H1 (cell line): ENCODE measurements at places on chromosomes 7 and 10. TPM values are rescaled to one million over a fixed set of nuclear protein-coding genes. Genes with fewer than 3 reads are reported as not detected.

CDK13 gene
- total RNA-seq = 46.4 and 49.5 TPM in 2 replicates

DNA sequence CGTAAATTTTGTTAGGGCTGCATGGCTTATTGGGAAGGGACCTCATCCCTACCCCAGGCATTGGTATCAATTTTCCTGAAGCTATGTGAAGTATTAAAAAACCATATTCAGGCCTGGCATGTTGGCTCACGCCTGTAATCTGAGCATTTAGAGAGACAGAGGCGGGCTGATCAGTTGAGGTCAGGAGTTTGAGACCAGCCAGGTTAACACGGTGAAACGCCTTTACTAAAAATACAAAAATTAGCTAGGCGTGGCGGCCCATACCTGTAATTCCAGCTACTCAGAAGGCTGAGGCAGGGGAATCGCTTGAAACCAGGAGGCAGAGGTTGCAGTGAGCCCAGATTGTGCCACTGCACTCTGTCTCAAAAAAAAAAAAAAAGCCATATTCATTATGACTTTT is 7.1 kb downstream of the TASOR2 start:
- DNase-seq = no peak

- DNase-seq = no peak
Observed at GRCh38 chr7:13633857-13634256, 355.6 kb downstream of the ETV1 start.

- DNase-seq = no peak
Observed at GRCh38 chr7:84568781-84569180, 374.2 kb upstream of the SEMA3A start.

- DNase-seq = no peak
Observed at GRCh38 chr10:1198453-1199344, 142.5 kb downstream of the WDR37 start.

HOXA7 gene
- total RNA-seq = not detected in 2 replicates

ZNF92 gene
- total RNA-seq = 38.0 and 39.8 TPM in 2 replicates

DNA sequence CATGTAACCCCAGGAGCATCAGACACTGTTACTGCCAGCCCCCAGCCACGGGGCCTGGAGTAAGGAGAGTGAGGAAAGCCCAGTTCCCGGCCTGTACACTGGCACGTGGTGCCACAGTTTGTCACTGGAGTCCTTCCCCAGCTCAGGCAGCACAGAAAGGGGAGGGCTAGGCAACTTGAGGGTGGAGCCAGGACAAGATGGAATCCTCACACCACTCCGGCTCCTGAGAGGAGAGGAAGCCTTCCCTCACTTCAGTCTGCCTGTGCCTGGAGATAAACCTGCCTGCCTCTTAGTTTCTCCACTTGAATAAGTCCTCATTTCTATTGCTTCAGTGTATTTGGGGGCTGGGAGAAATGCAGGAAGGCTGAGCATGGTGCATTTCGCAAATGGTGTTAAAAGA is 176.0 kb downstream of the KIAA1217 start:
- DNase-seq = no peak

DNA sequence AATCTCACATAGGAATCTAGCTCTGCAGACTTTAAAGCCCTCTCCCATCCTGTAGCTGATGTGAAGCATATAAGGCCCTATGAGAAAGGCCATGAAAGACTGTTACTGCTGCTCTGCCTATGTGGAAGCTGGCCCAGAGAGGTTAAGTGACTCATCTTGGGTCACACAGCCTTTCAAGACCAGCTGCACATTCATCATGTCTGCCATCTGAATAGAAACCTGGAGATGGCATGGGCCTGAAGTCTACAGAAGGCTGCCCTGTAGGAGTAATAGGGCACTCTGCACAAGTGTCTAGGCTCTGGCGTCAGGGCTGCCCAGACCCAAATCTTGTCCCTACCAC is 59.4 kb upstream of the COL13A1 start:
- no peak for DNase-seq

GRCh38 chr10:97574374-97575126 is 2.0 kb downstream of the ANKRD2 start:
- no peak for DNase-seq

- no peak for DNase-seq
Observed at GRCh38 chr10:60731134-60731885, 47.0 kb upstream of the CDK1 start.

DNA sequence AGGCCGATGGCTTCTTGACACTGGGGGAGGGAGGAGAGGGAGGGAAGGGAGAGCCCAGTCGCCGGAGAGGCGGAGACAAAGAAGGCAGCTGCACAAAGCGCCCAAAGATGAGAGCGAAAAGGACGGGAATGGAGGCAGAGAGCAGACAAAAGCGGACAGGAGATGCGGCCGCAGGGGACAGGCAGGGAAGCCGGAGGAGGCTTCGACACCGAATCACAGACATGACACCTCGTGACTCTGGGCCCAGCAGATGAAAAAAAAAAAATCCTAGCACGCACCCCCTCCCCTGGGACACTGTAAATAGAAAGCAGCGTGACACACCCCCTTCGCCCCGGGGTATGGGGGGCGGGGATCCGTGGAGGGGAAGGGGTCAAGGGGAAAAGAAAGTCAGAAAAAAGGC is 976 bp downstream of the NAT16 start:
- no peak for DNase-seq

- DNase-seq = no peak
Observed at GRCh38 chr10:52170776-52171175, 143.3 kb upstream of the DKK1 start.

DNA sequence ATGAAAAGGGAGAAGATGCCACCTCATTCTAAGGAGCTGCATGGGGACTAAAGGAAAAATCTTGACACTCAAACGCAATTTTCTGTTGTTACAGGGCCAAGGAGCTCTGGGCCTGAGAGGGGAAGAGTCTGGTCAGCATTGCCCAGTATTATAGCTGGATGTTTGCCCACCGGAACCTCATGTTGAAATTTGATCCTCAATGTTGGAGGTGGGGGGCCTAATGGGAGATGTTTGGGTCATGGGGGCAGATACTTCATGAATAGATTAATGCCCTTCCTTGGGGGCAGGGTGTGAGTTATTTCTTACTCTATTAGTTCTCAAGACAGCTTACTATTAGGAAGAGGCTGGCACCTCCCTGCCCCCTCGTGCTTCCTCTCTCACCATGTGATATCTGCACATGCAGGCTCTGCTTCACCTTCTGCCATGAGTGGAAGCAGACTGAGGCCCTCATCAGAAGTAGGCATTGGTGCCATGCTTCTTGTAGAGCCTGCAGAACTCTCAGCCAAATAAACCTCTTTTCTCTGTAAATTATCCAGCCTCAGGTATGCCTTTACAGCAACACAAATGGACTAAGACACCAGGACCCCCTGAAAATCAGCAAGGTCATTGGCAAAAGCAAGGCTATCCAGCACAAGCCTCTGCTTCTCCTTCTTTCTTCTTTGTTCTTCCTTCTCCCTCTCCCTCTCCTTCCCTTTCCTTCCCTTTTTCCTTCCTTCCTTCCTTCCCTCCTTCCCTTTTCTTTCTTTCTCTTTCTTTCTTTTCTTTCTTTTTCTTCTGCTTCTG is 15.1 kb downstream of the GCK start:
- no peak for DNase-seq

DNA sequence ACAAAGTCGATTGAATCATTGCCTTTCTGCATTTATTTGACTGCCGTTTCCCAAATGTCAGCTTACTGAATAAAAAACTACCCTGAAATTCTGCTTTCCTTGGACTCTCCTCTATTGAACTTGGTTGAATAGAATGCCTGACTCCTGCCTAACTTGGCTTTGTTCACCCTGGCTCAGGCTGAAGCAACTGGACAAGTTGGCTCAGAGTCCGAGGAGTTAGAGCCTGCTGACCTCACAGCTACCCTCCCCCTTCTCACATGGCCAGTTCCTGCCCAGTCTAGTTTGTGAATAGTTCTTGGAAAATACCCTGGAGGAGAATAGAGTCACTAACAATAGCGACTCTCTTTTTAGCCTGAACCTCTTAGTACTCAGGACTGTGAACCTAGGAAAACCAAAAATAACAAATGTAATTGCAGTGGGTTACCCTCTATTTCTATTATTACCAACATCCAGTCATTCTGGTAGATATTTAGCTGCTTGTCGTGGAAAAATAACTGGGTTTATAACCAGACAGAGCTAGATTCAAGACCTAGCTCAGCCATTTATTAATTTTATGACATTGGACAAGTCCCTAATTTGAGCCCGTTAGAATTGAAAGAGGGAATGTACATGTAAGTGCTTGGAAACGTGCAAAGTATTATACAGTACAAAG is 17.3 kb upstream of the NRBF2 start:
- DNase-seq = no peak

- no peak for DNase-seq
Observed at GRCh38 chr7:140200061-140200989, 23.5 kb upstream of the KDM7A start.

- no peak for DNase-seq
Observed at GRCh38 chr7:25485026-25485425, 256.7 kb upstream of the NPVF start.

ZNF804B gene
- not detected in 2 replicates for total RNA-seq

DNA sequence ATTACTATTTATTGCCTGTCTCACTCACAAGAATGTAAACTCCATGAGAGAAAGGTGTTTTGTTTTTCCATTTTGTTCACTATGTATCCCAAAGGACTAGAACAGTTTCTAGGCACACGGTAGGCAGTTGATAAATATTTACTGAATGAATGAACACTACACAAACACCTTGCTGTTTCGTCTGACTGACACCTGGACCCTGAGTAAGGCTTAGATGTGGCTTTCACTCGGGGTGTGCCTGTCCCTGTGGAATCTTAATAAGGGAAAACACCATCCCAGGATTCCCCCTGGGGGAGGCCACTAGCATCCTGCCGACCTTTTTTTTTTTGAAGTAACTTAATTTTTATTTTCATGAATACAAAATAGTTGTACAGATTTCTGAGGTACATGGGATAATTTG is 66.6 kb upstream of the STEAP1B start:
- no peak for DNase-seq

DNA sequence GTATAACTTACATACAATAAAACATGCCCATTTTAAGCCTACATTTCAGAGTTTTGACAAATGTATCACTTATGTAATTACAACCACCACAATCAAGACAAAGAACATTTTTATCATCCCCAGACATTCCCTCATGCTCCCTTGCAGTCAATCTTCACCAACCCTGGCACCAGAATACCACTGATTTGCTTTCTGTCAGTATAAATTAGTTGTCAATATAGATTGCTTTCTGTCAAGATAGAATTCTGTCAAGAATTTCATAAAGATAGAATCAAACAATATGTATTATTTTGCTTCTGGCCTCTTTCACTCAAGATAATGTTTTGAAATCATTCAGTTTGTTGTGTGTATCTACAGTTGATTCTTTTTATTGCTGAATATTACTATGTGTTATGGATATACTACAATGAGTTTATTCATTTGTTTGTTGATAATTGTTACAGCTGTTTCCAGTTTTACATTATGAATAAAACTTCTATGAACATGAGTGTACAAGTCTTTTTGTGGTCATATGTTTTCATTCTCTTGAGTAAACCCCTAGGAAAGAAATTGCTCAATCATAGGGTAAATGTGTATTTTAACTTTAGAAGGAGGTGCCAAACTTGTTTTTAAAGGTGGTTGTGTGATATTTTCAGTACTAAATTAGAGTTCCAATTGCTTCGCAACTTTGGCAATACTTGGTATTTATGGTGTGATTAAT is 56.9 kb downstream of the IFIT5 start:
- DNase-seq = no peak

DNA sequence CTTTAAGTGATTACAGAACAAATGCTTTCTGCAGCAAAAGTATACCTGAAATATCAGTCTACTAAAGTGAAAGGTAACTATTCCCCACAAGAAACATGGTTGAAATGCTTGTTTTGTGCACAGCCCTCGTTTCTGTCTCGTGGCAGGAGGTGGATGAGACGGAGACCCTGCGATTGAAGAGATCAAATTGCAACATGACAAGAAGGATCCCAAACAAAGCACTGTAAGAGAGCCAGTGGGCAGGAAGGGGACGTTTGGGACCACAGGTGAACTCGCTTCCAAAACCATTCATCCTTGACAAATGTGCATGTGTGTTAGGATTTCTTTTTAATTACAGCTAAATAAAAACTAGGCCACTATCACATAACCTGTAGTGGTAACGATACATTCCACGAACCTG is 192.6 kb downstream of the CCSER2 start:
- DNase-seq = no peak

DNA sequence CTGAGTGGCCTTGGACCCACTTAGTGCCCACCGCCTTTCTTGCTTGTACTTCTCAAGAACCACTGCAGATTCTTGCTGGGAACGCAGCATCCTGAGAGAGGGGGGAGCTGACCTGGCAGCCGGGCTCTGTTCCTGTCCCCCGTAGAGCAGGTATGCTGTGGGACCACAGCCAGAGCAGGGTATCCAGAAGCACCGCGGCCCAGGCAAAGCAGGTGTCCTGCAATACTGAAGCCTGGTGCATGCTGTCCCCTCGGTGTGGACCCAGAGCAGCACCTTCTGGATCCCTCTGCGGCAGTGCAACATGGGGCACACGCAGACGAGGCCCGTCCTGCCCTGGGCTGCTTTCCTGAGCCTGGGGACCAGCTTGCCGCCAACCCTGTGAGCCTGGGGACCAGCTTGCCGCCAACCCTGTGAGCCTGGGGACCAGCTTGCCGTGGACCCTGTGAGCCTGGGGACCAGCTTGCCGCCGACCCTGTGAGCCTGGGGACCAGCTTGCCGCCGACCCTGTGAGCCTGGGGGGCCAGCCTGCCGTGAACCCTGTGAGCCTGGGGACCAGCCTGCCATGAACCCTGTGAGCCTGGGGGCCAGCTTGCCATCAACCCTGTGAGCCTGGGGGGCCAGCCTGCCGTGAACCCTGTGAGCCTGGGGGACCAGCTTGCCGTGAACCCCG is 60.9 kb upstream of the ADGRA1 start:
- no peak for DNase-seq

DNA sequence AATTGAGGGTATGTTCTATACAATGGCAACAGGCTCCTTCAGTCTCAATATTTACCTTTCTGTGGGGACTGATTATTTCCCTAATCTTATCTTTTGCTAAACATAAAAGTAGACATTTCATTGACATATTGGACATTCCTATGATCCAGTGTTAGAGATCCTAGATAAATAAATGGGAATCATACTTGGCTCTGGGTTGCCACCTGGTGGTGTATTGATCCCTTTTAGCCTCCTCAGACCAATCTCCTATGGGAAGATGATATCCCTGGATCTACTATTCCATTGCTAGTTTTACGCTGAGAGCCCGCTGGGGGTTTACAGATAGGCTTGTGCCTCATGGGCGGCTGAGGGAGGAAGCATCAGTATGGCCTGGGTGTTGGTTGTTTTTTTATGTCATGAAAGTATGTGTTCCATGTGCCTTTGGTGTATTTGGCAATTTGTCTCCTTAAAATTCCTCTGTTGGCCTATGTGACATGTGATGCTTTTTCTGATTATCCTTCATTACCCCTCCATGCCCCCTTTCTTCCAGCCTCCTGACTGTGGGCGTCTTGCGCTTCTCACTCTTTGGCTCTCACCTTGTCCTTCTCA is 18.8 kb downstream of the CELF2 start:
- no peak for DNase-seq
